CD4-positive, alpha-beta T cell (primary cell): ENCODE measurements at places on chromosomes 11 and 22. TPM values are rescaled to one million over a fixed set of nuclear protein-coding genes. Genes with fewer than 3 reads are reported as not detected.

- H3K4me1 ChIP-seq, result no peaks in the 10 kb centered on the region
- no peak for DNase-seq
- H3K4me3 ChIP-seq, result no peak overlapping the region
- H3K36me3 ChIP-seq, result no peaks in the 10 kb centered on the region
These were observed 12.5 kb upstream of the E2F8 start for GRCh38 chr11:19253153-19253745.

DNA sequence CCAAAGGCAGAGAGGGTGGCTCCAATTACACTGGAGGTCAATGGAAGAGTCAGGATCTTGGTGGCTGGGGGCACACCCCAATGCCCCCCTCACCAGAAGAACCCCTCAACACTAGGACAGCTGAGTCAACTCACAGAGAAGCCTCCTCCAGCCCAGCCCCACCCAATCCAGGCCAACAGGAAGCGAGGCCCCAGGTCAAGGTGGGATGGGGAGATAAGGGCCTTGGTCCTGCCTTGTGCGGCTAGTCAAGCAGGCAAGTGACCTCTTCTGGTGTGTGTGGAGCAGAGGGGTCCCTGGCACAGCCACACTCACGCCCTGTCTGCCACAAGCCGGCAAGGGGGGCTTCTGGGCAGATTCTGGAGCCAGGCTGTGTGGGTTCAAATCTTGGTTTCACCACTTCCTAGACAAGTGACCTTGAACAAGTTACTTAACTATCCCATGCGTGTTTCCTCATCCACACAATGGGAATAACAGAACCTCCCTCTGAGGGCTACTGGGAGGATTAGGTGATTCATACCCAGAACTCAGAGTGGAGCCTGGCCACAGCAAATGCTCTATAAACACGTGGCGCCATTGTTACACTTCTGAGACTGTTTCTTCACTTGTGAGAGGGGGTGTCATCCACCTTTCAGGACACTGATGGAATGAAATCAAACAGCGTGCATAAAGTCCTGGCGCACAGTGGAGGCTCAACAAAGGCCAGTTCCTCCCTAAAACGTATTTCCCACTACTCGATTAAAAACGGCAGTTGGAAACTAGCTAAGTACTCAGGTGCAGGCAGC lies 3.2 kb downstream of the TTLL12 start:
- H3K4me3 ChIP-seq, result no peak overlapping the region
- DNase-seq, result no peak
- H3K4me1 ChIP-seq, result peaks cover 28% of the 10 kb centered on the region

DNA sequence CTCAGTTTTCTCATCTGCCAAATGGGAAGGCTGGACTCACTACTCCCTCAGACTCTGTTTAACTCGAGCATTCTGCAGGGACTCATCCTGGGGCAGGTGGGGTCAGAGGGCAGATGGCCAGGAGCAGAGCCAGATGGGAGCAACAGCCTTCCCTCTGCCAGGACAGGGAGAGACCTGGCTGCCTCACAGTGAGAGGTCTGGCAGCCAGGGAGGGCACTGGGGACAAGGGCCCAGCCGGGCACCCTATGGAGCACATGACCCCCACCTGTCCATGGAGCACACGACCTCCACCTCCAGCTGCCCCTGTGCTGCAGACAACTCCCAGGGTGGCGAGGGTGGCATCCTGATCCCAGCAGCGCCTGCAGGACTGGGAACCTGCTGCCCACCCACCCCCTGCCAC lies 67.4 kb downstream of the IGLL1 start:
- H3K4me3 ChIP-seq, result no peak overlapping the region
- no peak overlapping the region for H3K27ac ChIP-seq
- H3K4me1 ChIP-seq, result no peaks in the 10 kb centered on the region

DNA sequence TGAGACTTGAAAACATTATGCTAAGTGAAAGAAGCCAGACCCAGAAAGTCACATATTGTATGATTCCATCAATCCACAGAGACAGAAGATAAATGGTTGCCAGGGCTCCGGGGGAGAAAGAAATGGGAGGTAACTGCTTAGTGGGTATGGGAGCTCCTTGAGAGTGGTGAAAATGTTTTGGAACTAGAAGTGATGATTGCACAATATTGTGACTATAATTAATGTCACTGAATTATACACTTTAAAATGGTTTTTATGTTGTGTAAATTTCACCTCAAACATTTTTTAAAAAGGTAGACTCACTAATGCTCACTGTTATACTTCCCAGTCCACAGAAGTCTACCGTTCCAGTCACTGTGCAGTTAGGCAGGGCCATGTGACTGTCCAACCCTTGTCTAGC lies 32.2 kb upstream of the AKIP1 start:
- H3K36me3 ChIP-seq, result no peaks in the 10 kb centered on the region
- H3K27me3 ChIP-seq, result no peaks in the 10 kb centered on the region
- no peaks in the 10 kb centered on the region for H3K4me1 ChIP-seq

DNA sequence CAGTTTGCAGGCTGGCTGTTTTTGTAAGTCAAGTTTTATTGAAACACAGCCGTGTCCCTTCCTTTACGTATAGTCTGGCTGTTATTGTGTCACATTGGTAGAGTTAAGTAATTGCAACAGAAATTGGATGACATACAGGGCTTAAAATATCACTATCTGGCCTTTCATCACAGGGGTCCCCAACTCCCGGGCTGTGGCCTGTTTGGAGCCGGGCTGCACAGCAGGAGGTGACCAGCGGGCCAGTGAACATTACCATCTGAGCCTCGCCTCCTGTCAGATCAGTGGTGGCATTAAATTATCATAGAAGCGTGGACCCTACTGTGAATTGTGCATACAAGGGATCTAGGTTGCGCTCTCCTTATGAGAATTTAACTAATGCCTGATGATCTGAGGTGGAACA lies 31.7 kb downstream of the EXT2 start:
- peaks cover 86% of the 10 kb centered on the region for H3K36me3 ChIP-seq
- no peak overlapping the region for H3K4me3 ChIP-seq
- H3K27me3 ChIP-seq, result no peaks in the 10 kb centered on the region
- H3K4me1 ChIP-seq, result no peaks in the 10 kb centered on the region

GRCh38 chr11:117197516-117198456 lies 1.4 kb upstream of the TAGLN start:
- no peak for DNase-seq
- H3K36me3 ChIP-seq, result peaks cover 10% of the 10 kb centered on the region
- no peaks in the 10 kb centered on the region for H3K4me1 ChIP-seq
- no peak overlapping the region for H3K27ac ChIP-seq
- no peak overlapping the region for H3K4me3 ChIP-seq
- H3K27me3 ChIP-seq, result no peaks in the 10 kb centered on the region

DNA sequence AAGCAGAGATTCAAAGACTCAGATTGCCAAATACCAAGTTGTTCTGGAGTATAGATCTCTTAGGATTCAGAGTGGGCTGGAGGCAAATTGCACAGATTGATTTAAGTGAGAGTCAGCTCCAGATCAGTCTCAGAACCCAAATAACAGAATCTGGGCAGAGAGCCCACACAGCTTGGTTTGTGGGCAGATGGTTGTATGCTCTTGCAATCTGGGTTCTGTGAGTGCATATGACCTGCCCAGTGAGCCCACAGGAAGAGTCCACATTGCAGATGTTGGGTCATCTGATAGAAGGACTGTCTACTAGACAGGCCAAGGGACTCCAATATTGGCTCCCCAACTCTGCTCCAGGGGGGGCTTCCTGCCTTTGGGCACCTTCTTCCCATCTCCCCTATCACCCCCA lies 65.9 kb downstream of the ADAMTS15 start:
- H3K36me3 ChIP-seq, result no peaks in the 10 kb centered on the region
- H3K4me3 ChIP-seq, result no peak overlapping the region
- H3K4me1 ChIP-seq, result no peaks in the 10 kb centered on the region
- no peak for DNase-seq

- H3K4me3 ChIP-seq, result no peak overlapping the region
- H3K36me3 ChIP-seq, result peaks cover 55% of the 10 kb centered on the region
- no peaks in the 10 kb centered on the region for H3K27me3 ChIP-seq
- no peak for DNase-seq
- no peak overlapping the region for H3K27ac ChIP-seq
These were observed 6.9 kb downstream of the SLC39A13 start for GRCh38 chr11:47415091-47415854.

- no peak overlapping the region for H3K27ac ChIP-seq
- H3K36me3 ChIP-seq, result no peaks in the 10 kb centered on the region
- DNase-seq, result no peak
- H3K4me1 ChIP-seq, result no peaks in the 10 kb centered on the region
- H3K27me3 ChIP-seq, result no peaks in the 10 kb centered on the region
- H3K4me3 ChIP-seq, result no peak overlapping the region
These were observed 63.8 kb downstream of the RBX1 start for GRCh38 chr22:41015003-41015402.

GRCh38 chr22:37420686-37421467 lies 6.4 kb downstream of the ELFN2 start:
- peak; percentile 36 for DNase-seq
- no peaks in the 10 kb centered on the region for H3K36me3 ChIP-seq
- no peak overlapping the region for H3K4me3 ChIP-seq
- peaks cover 25% of the 10 kb centered on the region for H3K27me3 ChIP-seq
- H3K27ac ChIP-seq, result no peak overlapping the region

DNA sequence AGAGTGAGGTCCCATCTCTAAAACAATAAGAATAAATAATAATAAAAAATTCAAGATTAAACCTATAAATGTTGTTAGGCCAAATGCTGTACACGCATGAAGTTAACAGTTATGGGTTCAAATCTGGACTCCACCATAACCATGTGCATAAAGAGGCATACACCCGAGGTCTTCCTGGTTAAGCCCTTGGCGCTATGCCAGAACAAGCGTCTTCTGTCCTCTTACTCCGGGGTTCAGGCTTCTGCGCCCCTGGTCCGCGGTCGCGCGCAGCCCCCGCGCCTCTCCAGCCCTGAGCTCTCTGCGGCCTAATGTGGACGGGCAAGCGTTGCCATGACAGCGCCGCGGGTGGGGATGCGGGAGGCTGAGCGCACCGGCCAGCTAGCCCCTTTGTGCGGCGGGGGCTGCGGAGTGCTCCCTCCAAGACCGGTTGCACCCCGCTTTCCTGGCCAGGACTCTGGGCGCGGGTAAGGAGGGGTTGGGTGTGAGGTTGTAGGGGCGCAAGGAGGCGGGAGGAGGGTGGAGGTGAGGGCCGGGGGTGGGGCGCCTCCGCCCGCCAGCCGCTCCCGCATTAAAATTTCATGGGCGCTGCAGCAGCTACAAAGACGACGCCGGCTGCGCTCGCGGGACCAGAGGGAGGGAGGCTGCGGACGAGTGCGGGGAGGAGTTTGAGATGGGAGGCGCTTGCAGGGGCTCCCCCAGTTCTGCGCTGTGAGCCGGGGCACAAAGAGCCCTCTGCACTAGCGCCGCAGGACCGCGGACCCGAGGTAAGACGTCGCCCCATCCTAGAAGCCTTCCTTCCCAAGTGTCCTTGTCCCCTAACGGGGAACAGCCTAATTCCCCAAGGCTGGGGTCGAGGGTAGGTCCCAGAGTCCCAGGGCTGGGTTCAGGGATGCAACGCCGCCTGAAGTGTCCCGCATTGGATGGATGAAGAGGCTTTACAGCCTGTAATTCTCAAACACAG lies at the start of gene MIAT:
Gene MIAT (plus strand): TSS at position 698 of the 961 bp plus-strand sequence.
- peak within 1 kb of the TSS; percentile 89 for H3K4me3 ChIP-seq
- no peak within 1 kb of the TSS for H3K27ac ChIP-seq
- no peaks in the 10 kb centered on the region for H3K36me3 ChIP-seq
- H3K4me1 ChIP-seq, result peaks cover 30% of the 10 kb centered on the region
- no peaks in the 10 kb centered on the region for H3K27me3 ChIP-seq

DNA sequence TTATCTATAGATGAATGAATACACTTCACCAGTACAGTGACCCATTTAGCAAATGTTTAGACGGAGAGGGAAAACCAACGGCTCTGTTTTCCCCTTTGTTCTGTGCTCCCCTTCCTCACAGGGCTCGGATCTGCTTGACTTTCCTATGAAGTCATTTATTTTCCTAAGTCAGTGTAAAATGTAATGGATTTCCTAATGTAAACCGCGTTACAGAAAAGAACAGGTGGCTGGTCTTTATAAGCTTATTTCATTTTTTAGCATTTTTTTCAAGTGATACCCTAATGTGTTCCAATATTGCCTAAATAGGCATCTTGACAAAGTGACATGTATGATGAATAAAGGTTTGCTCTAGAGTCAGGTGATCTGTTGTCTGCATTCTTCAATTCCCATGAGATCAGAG lies 207.5 kb downstream of the PGR start:
- no peaks in the 10 kb centered on the region for H3K27me3 ChIP-seq
- H3K36me3 ChIP-seq, result no peaks in the 10 kb centered on the region
- no peaks in the 10 kb centered on the region for H3K4me1 ChIP-seq
- no peak for DNase-seq
- H3K4me3 ChIP-seq, result no peak overlapping the region
- H3K27ac ChIP-seq, result no peak overlapping the region

- H3K4me1 ChIP-seq, result no peaks in the 10 kb centered on the region
- peaks cover 3% of the 10 kb centered on the region for H3K27me3 ChIP-seq
- H3K4me3 ChIP-seq, result no peak overlapping the region
- DNase-seq, result no peak
- H3K27ac ChIP-seq, result no peak overlapping the region
- H3K36me3 ChIP-seq, result no peaks in the 10 kb centered on the region
These were observed 80.4 kb downstream of the MYO18B start for GRCh38 chr22:25822344-25822743.

- H3K4me3 ChIP-seq, result no peak overlapping the region
- no peak for DNase-seq
- H3K36me3 ChIP-seq, result no peaks in the 10 kb centered on the region
These were observed 38.4 kb upstream of the CWF19L2 start for GRCh38 chr11:107496011-107496410.

- H3K4me1 ChIP-seq, result no peaks in the 10 kb centered on the region
- H3K27me3 ChIP-seq, result no peaks in the 10 kb centered on the region
- no peak overlapping the region for H3K4me3 ChIP-seq
- no peak for DNase-seq
These were observed 146.0 kb downstream of the BBOX1 start for GRCh38 chr11:27186580-27186979.

DNA sequence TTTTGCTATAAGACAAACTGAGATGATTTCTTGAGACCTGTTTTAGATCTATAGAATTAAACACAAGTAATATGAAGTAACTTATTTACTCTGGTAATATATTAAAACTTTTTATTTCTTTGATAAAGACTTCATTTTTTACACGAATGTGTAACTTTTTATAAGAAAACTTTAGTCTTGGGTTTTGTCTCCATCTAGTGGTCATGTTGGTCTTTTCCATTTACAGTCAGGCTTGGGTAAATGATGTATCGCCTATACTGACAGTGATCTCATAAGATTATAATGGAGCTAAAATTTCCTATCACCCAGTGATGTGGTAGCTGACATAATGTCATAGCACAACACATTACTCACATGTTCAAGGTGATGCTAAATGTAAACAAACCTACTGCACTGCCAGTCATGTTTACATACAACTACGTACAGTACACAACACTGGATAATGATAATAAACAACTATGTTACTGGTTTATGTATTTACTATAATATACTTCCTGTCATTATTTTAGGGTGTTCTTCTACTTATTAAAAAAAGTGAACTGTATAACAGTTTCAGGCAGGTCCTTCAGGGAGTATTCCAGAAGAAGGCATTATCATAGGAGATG lies 7.5 kb upstream of the C11orf97 start:
- H3K27ac ChIP-seq, result no peak overlapping the region
- H3K4me1 ChIP-seq, result no peaks in the 10 kb centered on the region
- H3K27me3 ChIP-seq, result no peaks in the 10 kb centered on the region
- H3K4me3 ChIP-seq, result no peak overlapping the region
- peaks cover 21% of the 10 kb centered on the region for H3K36me3 ChIP-seq

- H3K36me3 ChIP-seq, result no peaks in the 10 kb centered on the region
- no peaks in the 10 kb centered on the region for H3K27me3 ChIP-seq
- H3K27ac ChIP-seq, result no peak overlapping the region
- no peak overlapping the region for H3K4me3 ChIP-seq
- no peak for DNase-seq
- no peaks in the 10 kb centered on the region for H3K4me1 ChIP-seq
These were observed 76.9 kb downstream of the ADAMTS15 start for GRCh38 chr11:130525307-130525706.

Gene PRR5
- total RNA-seq, result 29.0 TPM

Gene HOATZ
- total RNA-seq, result not detected

Gene LSP1
- total RNA-seq, result 232 TPM

Gene DLG2
- 2.1 TPM for total RNA-seq

Gene NXPE1
- not detected for total RNA-seq

Gene PIK3IP1
- total RNA-seq, result 1,072 TPM

Gene OR51B4
- total RNA-seq, result not detected

Gene RAB39A
- not detected for total RNA-seq

Gene SNX32
- 0.33 TPM for total RNA-seq
